Panc1 (cell line): ENCODE measurements at places on chromosomes 2 and 18. TPM values are rescaled to one million over a fixed set of nuclear protein-coding genes. Genes with fewer than 3 reads are reported as not detected.

GRCh38 chr2:31255911-31256571, 22.1 kb downstream of the EHD3 start:
- no peak for DNase-seq

GRCh38 chr18:45651275-45651674, 36.0 kb downstream of the SLC14A2 start:
- DNase-seq = no peak

- DNase-seq = no peak
Observed at GRCh38 chr2:233428008-233428407, 73.7 kb downstream of the DGKD start.

DNA sequence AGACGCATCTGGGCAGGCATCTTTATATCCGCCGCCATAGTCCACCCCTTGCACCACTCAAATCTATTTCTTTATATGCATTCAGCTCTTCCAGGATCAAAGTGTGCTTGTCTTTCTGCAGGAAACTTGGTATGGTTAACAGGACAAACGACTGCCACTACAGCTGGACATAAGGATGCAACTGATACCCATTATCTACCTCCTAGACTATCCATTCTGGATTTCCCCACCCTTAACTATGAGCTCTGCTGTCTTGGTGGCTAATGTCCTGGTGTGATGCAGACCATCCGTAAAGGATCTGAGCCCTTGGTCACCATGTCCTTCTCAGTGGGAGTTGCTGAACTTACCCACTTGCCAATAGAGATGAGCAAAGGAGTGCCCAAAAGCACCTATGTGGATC, 40.1 kb upstream of the SPATS2L start:
- DNase-seq = no peak

DNA sequence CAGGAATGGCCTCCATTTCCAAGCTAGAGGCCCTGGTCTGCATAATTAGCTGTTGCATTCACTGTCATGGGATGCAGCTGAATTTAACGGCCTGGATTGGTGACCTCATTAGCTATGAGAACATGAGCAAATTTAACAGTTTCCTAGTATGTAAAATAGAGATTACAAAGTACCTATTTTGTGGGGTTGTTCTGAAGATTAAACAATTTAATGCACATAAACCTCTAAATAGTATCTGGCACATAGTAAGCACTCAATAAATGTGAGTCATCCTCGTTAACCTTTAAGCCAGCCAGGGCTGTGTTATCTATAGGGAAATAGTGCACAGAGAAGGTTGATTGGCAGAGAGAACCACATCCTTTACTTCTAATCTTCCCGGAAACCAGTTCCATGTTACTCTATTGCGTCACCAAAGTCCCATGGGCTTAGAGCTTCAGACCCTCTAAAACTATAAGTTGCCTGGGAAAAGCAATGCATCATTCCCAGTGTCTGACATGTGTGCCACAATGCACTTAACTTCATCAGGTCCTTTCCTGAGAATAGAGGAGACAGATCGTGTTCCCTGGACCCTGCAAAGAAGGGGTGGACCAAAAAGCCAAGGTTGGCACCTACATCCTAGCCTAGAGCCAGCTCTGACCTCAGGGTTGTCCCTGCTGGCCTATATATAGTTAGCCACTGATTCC, 196.5 kb downstream of the LNPK start:
- DNase-seq = no peak

DNA sequence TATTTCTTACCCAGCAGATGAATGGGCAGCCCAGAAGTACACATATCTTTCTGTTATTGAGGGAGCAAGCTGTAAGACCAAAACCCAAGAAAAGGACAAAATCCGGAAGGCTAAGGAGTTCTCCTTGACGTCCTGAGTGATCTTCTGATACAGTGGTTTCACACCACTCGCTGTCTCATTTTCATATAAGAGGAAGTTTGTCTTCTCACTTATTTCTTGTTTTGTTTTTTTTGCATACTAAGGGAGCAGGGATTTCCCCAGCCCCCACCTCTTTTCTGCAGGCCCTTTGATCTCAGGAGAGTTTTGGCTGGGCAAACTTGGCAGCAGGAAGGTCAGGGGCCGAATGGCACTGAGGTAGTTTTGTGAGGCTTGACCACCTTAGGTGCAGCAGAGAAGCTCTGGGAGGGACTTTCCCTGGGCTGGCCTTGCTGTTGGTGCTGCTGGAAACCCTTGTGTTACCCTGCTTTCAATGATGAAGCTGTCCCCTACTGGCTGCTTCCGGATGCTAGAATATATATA, 13.3 kb downstream of the CHRNA1 start:
- DNase-seq = no peak

DNA sequence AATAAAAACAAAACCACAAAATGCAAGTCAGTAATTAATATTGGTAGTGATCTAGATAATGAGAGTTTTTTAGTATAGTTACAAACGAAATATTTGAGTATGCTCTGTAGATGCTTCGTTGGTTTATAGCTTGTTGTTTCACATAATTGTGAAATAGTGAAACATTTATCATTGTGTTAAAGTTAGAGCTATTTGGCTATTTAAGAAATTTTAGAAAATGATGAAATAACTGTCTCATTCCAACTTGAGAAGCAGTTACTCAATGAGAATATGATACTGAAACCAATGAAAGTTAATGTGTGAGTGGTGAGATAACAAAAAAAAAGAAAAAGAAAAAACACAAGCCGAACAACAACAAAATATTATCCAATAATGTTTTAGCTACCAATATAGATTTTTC, 475.6 kb upstream of the ZEB2 start:
- DNase-seq = no peak

DNA sequence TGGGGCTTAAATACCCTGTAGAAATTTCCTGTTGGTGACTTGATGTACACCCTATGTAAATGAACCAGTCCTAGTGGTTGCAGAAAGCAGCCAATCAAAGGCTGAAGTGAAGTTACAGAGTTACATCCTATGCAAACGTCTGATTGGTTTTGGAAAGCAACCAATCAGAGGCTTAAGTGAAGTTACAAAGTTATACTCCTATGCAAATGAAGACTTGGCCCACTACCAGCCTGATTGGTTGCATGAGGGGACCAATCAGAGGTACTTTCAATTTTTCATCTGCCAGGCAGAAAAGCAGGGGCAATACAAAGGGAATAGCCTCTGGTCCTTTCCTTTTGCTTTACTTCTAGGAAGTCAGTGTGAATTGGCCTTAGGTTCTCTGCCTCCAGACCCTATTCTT, 13.6 kb upstream of the ZNF397 start:
- no peak for DNase-seq

- DNase-seq = no peak
Observed at GRCh38 chr18:10405816-10406663, 48.4 kb upstream of the APCDD1 start.

- no peak for DNase-seq
Observed at GRCh38 chr2:9939587-9940485, 11.7 kb upstream of the GRHL1 start.

DNA sequence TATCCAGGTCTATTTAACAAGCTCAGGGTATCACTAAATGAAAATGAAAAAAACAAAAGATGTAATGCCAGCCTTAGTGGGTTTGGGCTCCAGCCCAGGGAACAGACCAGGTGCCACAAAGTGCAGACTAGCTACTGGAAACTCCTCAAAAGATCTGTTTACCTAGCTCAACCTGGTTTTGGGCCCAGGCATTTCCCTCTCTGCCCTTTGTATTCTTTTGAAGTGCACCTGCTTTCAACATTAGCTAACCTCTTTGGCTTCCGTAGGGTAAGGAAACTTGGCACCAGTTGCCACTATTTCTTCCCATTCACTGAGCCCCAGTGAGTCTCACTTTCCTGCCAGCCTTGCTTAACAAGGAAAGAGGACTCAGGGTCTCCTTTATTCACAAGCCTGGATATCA, 123.6 kb upstream of the CDCA7 start:
- DNase-seq = no peak

GRCh38 chr2:142495141-142495540, 364.3 kb upstream of the LRP1B start:
- no peak for DNase-seq

- no peak for DNase-seq
Observed at GRCh38 chr18:48889115-48889941, 61.4 kb downstream of the SMAD7 start.

DNA sequence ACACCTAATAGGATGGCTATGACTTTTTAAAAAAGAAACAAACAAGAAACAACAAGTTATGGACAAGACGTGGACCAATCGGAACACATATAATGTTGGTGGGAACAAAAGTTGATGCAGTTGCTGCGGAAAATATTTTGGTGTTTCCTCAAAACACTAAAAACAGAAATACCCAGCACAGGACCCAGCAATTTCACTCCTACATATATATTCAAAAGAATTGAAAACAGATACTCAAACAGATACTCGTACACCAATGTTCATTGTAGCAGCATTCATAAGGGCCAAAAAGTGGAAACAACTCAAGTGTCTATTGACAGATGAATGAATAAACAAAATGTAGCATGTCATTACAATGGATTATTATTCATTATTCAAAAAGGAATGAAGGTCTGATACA, 12.1 kb downstream of the CCDC141 start:
- DNase-seq = no peak

The PHLPP1 gene
- total RNA-seq = 6.3 TPM

The GPN1 gene
- 37.2 TPM for total RNA-seq

The TRAK2 gene
- total RNA-seq = 35.7 TPM

The GPR55 gene
- 0.08 TPM for total RNA-seq

The AFG3L2 gene
- total RNA-seq = 58.0 TPM

The TRIM43 gene
- total RNA-seq = not detected

The XDH gene
- total RNA-seq = 0.08 TPM

The FOXI3 gene
- total RNA-seq = not detected

The SLC40A1 gene
- 0.74 TPM for total RNA-seq

The ADRA2B gene
- total RNA-seq = 0.28 TPM

The FMNL2 gene
- total RNA-seq = 33.6 TPM
